ENCODE measurements at places on chromosomes 6 and 20. TPM values are rescaled to one million over a fixed set of nuclear protein-coding genes. Genes with fewer than 3 reads are reported as not detected.

AURKA gene
- 4.7 TPM for polyA plus RNA-seq

GPLD1 gene
- polyA plus RNA-seq, result 14.3 TPM

HLA-DRB5 gene
- not detected for polyA plus RNA-seq

WFDC5 gene
- polyA plus RNA-seq, result not detected

CALHM5 gene
- polyA plus RNA-seq, result not detected

IL17A gene
- polyA plus RNA-seq, result not detected

ZSCAN31 gene
- 2.6 TPM for polyA plus RNA-seq

PACRG gene
- polyA plus RNA-seq, result 6.9 TPM

TPD52L1 gene
- polyA plus RNA-seq, result 8.9 TPM

MUC22 gene
- polyA plus RNA-seq, result not detected

WFDC12 gene
- not detected for polyA plus RNA-seq

GTPBP2 gene
- polyA plus RNA-seq, result 117 TPM
